ENCODE measurements at places on chromosomes 3 and 15. TPM values are rescaled to one million over a fixed set of nuclear protein-coding genes. Genes with fewer than 3 reads are reported as not detected.

Gene CCR3
- total RNA-seq = not detected

Gene ARGFX
- total RNA-seq = not detected

Gene POLQ
- total RNA-seq = 5.9 TPM

Gene TLR9
- not detected for total RNA-seq

Gene CMSS1
- total RNA-seq = 61.7 TPM

Gene CLDN1
- 22.6 TPM for total RNA-seq

Gene GOLGA8T
- total RNA-seq = 0.80 TPM

Gene ACY1
- total RNA-seq = 25.9 TPM

Gene RHOV
- total RNA-seq = 4.2 TPM

Gene NUP210
- 41.1 TPM for total RNA-seq

Gene GOLGA6L7
- total RNA-seq = not detected

Gene GATA2
- total RNA-seq = 4.5 TPM

Gene TMOD3
- total RNA-seq = 57.3 TPM

Data from A549 treated with Mapracorat at 1 μM for 4 hours (cell line).